ENCODE measurements at places on chromosomes 11 and 22.

DNA sequence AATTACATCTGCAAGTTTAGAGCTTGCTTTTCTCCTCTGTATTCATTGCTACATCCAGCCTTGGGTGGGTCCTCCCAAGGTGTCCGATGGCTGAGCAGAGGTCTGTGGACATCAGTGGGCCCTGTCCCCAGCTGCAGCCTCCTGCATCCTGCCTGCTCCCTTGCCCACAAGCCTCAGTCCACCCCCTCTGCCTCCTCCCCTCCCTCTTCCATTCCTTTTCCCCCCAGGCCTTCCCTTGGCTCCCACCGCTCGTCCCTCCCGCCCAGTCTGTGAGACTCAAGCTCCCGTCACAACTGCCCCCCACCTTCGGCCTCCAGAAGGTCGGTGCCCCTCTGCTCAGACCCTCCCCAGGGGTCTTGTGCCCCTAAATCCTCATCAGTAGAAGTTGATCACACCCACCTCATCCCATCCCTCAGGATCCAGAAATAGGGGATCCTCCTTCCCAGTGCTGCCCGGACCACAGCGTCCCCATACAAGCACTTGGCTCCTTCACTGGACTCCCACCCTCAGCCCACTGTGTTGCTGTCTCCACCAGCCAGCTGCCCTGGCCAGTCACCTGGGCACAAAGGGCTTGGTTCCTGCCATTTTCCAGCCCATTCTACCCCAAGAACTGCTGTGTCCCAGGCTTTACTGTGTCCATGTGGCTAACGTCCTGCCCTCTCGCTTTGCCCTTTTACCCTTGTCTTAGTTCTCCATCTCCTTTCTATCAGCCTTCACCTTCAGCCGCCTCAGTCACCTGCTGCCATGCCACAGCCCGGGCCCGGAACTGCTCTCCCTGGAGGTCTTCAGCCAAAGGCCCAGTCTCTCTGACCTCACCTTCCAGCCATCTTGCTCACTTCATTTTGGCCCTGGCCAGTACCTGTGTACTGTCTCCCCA is 2.2 kb upstream of the OMP start:
- no peak for DNase-seq

DNA sequence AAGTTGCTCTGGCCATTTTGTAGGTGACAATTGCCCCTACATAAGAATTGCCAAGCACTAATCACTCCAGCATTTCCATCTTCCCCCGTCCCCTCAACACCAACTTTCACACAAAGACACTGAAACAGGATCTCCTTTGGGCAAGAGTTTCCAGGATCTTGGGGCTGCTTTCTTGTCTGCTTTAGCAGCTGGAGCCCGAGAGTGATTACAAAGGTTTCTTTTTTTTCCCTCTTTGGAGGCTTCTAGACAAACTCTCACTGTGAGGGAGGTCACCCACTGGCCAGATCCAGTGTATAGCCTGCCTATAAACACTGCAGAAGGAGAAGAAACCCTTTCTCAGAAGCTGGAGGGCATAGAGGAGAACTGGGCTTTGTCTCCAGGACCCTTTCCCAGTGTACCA is 92.5 kb downstream of the APIP start:
- DNase-seq = no peak

DNA sequence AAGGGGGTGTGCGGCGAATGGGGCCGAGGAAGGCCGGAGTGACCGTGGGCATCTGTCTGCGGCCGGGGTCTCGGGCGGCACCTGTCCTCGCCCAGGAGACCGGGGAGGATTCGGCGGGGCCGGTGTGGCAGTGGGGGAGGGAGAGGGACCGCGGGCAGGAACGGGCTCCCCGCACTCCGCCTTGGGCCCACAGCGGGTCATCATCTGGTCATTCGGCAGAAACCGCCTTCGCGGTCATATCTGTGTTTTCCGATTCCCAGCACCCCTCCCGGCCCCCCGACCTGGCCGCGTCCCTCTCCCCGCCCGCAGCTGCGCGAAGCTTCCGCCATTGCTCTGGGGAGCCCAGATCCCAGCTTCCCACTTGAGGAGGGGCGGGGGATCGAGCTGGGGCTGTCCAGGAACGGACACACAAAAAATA is 824 bp upstream of the CBX6 start:
- no peak for DNase-seq

DNA sequence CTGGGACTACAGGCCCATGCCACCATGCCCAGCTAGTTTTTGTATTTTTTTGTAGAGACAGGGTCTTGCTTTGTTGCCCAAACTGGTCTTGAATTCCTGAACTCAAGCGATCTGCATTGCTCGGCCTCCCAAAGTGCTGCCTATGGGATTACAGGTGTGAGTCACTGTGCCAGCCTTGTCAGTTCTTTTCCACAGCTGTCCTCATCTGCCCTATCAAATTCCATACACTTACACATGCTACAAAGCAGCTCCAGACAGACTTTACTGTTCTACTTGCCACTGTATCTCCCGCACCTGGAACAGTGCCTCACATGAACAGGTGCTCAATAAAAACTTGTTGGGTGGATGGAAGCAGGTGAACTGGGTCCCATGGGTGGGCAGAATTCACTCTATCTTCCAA is 8.2 kb downstream of the STX5 start:
- no peak for DNase-seq

- no peak for DNase-seq
Measured at GRCh38 chr11:16969010-16969999, 44.9 kb downstream of the PLEKHA7 start.

DNA sequence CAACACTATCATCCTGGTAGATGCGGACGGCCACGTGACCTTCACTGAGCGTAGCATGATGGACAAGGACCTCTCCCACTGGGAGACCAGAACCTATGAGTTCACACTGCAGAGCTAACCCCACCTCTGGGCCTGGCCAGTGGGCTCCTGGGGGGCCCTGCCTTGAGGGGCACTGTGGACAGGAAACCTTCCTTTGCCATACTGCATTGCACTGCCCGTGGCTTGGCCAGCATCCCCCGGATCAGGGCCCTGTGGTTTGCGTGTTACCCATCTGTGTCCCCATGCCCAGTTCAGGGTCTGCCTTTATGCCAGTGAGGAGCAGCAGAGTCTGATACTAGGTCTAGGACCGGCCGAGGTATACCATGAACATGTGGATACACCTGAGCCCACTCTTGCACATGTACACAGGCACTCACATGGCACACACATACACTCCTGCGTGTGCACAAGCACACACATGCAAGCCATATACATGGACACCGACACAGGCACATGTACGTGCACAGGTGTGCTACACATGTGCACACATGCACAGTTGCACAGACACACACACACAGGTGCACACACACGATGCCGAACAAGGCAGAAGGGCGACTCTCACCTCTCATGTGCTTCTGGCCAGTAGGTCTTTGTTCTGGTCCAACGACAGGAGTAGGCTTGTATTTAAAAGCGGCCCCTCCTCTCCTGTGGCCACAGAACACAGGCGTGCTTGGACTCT is 15.3 kb upstream of the DGCR8 start:
- no peak for DNase-seq

DNA sequence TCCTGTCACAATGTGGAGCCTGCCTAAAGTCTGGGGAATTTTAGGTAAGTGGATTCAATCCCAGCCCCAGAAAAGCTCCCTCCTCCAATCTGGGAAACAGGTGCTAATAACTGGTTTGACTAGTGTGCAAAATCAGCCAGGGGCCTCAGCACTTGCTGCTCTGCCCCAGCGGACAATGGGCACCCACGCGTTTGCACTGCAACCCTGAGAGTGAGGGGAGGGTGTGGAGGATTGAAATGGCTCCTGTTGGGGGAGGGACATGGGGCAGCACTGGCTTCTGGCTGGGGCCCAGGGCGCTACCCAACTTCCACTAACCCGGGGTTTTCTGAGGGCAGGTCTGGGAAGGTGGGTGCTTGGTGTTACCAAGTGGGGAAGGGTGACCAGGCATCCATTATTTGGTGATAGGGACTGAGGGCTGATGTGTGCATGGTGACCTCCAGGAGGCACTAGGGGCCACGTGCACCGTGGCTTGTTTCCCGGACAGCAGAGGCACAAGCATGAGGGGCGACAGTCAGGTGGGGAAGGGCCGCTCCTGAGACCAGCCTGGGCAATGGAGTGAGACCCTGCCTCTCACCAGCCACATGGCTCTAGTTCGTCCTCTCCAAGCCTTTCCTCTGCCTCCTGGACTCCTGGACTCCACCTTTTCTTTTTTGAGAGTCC is 4.3 kb upstream of the PNPLA5 start:
- DNase-seq = no peak

GRCh38 chr11:32069361-32070058 is 21.4 kb upstream of the RCN1 start:
- DNase-seq = no peak

DNA sequence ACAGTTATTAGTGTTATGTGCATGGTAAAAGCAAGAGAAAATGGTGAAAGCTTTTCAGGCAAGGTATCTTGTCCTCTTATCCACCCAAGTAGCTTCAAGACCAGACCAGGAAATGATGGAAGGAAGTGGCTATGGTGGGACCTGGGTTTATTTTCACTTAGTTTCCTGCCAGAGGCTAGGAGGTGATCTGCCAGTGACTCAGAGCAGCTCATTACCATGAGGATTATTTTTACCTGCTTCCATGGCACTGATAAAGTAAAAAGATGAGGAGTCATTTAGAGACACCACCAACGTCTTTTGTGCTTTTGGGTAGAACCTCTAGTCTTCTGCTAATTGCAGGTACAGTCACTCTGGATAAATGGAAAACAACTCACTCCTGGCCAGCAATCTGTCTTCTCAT is 339.9 kb upstream of the KIRREL3 start:
- no peak for DNase-seq

- no peak for DNase-seq
Measured at GRCh38 chr11:77823775-77824174, 2.8 kb downstream of the AAMDC start.

DNA sequence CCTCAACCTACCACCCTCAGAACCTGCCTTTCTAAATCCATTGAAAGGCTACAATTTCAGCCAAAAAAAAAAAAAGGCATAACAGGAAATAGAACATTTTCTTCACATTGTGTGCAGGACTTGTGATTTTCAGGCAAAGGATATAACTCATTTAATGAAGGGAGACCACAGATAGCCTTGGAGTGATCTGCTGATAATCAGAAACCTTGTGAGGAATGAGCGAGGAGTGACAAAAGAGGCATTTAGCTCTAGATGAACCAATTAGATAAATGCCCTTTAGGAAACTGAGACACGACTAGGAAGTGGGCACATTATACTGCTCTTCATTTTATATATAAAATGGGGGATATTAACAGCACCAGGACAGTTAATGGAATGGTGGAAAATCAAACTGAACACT is 216.5 kb upstream of the GRIA4 start:
- DNase-seq = no peak

DNA sequence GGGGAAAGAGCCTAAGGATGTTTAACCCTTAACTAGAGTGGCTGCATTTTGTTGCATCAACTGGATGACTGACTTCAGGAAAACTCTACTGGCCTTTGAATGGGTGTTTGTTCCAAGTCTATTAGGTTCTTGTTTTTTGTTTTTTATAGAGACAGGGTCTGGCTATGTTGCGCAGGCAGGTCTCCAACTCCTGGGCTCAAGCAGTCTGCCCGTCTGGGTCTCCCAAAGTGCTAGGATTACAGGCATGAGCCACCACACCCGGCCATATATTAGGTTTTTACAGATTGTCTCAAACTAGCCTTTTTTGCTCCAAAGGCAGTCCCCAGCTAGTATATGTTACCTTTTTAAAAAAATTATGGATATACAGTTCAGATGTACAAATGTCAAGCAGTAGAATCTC is 1.1 kb downstream of the SMARCB1 start:
- DNase-seq = no peak

DNA sequence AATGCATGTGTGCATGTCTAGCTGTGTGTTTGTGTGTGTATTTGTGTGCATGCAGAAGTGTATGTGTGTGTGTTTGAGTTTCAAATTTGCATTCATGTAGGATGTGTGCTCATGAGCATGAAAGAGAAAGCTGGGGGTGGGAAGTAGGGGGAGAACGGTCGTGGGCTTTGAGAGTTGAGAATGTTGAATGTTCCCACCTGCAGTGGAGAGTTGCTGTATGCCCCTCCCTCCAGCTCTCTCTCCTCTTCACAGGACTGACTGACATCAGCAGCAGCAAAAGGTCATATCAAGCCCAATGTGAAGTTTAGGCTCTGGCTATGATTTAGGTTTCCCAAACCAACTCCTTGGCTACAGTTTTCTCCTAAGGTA is 63.8 kb upstream of the RRAS2 start:
- no peak for DNase-seq

GRCh38 chr11:110380836-110381622 is 48.7 kb upstream of the FDX1 start:
- DNase-seq = no peak

DNA sequence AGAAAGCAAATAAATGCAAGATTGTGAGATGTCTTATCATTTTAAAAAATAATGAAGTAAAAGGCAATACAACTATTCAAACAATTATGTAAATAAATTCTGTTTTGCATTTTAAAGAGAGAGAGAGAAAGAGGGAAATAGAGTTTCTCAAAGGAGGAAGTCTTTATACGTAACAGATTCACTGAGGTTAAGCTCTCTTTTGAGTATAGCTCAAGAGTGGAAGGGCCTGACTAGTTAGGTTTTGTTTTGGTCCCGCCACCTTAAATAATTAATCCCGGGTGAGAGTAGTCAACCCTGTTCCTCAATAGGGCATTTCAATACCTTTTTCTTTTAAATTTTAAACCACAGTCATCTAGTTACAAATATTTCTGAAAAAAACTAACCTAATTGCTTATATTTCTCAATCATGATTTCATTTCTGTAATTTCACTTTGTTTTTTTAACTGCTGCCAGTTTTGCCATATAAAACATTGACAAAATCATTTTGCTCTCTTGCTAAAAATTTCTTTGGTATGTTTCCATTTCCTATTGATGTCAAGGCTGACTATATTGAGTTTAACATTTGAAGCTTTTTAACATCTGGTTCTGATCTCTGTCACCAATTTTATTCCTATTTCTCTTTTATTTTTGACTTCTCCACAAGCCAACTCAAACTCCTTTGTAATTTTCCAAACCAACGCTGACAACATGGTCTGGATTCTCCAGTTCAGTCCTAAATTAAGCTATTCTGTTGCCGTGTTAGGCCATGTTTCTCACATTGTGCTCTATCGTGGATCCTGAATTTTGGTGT is 10.3 kb downstream of the OR10D3 start:
- no peak for DNase-seq

GRCh38 chr22:33007485-33007884 is 50.7 kb downstream of the SYN3 start:
- DNase-seq = no peak

GRCh38 chr11:66188580-66188979 is 79.9 kb upstream of the RAB1B start:
- DNase-seq = no peak

DNA sequence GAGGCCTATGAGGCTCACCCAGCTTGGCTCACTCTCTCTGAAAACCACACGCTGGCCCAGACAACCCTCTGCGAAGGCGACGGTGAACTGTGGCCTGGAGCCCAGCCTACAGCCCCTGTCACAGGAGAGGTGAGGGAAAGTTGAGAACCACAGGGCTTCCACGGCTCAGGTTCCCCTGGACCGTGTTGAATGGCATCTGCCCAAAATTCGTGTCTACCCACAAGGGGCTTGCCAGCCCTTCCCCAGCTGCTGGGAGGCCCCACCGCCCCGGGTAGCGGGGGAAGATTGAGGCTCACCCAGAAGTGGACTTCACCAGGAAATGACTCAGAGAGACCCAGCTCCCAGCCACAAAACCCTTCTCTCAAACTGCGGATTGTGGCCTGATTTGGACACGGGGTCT is 197.1 kb downstream of the CTTN start:
- no peak for DNase-seq

Data from activated CD8-positive, alpha-beta memory T cell treated with anti-CD3 and anti-CD28 coated beads, Interleukin-2, amount 50 U/mL, for 4 hours (primary cell).